Kasumi-1 (cell line): ENCODE measurements at places on chromosomes 6 and 20.

DNA sequence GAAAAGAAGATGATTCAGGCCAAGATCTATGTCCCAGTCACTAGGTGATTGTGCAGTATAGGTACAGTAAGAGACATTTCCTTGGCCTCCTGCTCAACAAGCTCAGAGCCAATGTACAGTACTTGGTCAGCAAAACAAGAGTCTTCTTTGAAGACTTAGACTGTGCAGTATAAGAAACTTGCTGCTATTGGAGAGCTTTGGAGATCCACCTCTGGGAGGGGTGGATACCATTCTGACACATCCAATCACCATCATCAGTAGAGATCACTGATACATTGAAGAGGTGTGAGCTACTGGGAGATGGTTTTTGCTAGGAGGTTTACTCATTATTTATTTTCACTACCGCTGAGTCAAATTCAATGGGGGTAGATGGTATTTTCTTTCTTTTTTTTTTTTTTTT is 77.5 kb downstream of the UST start:
- DNase-seq, result no peak

- DNase-seq, result no peak
Observed at GRCh38 chr20:55882910-55883309, 122.4 kb downstream of the CBLN4 start.

- no peak for DNase-seq
Observed at GRCh38 chr6:35710241-35710847, 21.6 kb upstream of the FKBP5 start.

- DNase-seq, result no peak
Observed at GRCh38 chr20:10490706-10491105, 55.6 kb downstream of the SLX4IP start.

- no peak for DNase-seq
Observed at GRCh38 chr6:7196019-7196402, 88.2 kb downstream of the RREB1 start.

DNA sequence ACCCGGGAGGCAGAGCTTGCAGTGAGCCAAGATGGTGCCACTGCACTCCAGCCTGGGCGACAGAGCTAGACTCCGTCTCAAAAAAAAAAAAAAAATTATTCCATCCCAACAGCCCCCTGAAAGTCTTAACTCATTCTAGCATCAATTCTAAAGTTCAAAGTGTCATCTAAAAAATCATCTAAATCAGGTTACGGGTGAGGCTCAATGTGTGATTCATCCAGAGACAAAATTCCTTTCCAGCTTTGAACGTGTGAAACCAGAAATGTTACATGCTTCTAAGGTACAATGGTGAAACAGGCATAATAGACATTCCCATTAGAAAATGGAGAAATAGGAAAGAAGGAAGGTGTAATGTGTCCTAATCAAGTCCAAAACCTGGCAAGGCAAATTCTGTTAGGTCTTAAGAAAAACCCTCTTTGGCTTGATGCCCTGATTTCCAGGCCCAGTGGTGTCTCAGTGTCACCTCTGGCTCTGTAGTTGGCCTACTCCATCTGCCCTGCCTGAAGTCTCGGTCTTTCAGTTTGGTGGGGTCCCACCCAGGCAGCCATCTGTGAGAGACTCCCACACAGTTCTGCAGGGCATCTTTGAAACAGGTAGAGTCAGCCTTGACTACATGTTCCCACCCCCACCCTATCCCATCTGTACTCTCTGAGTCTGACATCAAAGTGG is 43.5 kb downstream of the HFE start:
- no peak for DNase-seq

GRCh38 chr20:36315545-36316351 is 9.6 kb downstream of the DLGAP4 start:
- DNase-seq, result no peak

- no peak for DNase-seq
Observed at GRCh38 chr6:123804014-123804786, 535 bp downstream of the NKAIN2 start.

GRCh38 chr20:25280051-25280573 is 32.2 kb downstream of the PYGB start:
- no peak for DNase-seq

- DNase-seq, result no peak
Observed at GRCh38 chr6:142329486-142330113, 27.8 kb downstream of the ADGRG6 start.

DNA sequence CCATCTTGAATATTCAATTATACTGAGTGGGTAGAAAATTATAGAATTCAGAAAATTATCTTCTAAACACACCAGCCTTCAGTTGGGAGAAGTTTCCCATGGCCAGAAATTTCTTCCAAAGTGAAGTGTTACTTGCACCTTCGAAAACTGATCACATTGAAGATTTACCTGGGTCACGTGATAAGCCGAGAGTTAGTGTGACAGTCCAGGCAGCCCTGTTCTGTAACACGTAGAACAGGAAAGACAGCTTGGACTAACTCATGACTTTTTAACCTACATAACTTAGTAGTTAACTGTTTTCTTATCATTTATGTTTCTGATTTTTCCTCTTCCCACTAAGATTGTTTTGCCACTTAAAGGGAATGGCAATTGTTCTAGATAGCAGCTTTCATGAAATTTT is 118.3 kb upstream of the MTHFD1L start:
- no peak for DNase-seq

DNA sequence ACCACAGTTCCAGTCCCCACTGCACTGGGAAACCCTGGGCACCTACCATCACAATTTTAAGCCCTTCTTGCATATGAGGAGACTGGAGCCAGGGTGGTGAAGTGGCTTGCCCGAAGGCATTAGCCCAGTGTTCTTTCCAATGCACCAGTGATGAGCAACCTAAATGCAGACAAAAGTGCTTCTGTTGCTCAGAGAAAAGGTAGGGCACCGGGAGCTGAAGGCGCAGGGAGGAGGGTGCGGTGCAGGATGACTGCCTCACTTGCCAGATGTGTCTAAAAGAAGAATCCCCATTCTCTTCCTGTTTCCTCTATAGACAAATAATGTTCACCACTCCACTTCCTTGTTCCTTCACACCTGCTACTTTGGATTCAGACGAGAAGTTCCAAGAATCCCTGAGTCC is 86.5 kb downstream of the QRSL1 start:
- DNase-seq, result no peak

DNA sequence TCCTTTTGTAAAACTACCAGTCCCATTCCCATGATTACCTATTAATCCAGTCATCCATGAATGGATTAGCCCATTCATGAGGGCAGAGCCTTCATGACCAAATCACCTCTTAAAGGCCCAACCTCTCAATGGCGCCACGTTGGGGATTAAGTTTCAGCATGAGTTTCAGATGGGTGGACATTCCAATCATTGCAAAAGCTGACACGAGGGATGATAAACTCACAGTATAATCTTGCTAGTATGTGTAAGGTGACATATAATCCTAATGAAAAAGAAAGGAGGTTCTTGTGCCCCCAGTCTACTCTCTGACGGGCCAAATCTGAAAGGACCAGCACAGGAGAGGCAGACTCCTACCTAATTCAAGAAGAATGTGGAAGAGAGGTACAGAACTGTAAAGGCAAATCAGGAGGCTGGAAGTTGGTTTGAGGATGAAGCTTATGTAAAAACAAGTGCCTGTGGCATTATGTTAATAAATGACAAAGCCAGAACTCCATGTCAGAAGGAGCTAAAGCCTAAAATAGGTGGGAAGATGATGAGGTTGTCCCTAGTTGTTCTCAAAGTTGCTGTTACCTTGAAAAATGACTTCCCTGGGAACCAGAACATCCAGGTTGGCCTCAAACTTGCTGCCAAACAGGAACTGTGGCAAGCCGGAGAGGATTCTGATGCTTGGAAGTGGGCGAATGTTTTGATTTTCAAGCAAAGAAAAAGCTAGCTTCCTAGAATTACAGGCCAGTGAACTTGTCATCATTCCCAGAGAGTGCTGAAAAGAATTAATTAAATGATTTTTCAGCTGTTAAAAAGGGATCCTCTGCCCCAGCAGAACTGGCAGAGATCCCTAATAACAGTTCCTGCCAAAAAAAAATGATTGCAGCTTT is 106.5 kb upstream of the TIAM2 start:
- no peak for DNase-seq

GRCh38 chr6:15499125-15499524 is 163.7 kb downstream of the DTNBP1 start:
- no peak for DNase-seq

DNA sequence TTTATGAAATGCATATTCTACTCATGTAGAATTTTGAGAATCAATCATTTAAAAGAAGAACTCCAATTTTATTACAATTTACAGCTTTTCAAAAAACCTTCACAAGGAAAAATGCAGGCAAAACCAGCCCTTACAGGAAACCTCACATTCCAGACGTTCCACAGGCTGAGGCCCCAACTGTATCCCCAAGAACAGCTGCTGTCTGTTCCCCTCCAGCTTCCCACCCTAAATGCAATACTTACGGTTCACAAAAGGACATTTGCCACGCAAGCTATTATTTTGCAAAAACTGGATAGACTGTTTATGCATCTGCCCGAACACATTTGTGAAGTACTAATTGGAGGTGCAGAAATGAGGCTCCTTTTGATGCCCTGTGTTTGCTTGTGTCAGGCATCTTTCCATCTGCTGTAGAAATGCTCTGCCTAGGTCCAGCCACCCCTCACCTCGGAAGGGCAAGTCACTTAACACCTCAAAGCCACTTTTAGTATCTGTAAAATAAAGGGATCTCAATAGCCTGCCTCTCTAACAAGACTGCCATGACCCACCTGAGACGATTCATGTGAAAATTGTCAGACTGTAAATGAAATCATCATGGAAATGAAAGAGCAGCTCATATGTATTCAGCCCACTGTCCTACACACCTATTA is 26.5 kb downstream of the PDE10A start:
- no peak for DNase-seq

- DNase-seq, result no peak
Observed at GRCh38 chr6:69111301-69111700, 476.2 kb downstream of the ADGRB3 start.

DNA sequence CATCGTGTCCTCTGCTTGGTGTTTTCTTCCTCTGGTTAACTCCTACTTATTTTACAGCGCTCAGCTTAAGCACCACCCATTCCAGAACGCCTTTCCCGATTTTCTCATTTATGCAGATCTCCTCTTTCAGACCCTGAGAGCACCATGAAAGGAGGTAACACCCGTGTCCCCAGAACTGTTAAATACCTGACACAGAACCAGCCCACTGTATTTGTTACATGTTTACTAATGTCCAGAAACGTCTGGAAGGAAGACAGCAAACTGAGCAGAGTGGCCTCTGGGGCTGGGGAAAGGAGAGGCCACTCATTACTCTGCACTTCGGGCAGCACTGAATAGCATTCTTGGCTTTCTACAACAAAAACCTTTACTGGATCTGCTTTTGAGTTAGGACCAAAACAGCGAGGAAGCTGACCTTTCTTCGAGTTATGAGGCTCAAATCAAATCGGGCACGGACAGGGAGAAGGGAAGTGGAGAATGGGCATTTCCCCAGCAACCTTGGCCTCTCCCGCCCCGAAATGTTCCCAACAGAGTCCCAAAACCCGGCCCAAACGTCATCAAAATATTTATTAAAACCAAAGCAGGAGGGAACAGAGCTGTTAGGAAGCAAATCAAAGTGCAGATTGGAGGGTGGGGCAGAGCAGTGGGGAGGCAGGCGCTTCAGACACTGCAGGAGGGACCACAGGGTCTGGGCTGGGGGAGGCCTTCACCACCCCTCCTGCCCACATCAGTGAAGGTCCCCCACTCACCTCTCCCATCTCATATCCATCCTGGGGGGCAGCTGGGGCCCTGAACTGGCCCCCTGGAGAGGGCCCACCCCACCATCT is 1.1 kb upstream of the NECAB3 start:
- DNase-seq, result no peak

- no peak for DNase-seq
Observed at GRCh38 chr6:3643921-3644738, 107.4 kb downstream of the PXDC1 start.

GRCh38 chr6:83884523-83884922 is 25.0 kb downstream of the CYB5R4 start:
- peak; percentile 77 for DNase-seq

- DNase-seq, result no peak
Observed at GRCh38 chr20:60576236-60576635, 618.0 kb downstream of the CDH26 start.
